Stromal cell of bone marrow (primary cell): ENCODE measurements at places on chromosomes 2 and 18.

- no peak for DNase-seq
Observed at GRCh38 chr18:54647176-54647575, 56.1 kb downstream of the DYNAP start.

DNA sequence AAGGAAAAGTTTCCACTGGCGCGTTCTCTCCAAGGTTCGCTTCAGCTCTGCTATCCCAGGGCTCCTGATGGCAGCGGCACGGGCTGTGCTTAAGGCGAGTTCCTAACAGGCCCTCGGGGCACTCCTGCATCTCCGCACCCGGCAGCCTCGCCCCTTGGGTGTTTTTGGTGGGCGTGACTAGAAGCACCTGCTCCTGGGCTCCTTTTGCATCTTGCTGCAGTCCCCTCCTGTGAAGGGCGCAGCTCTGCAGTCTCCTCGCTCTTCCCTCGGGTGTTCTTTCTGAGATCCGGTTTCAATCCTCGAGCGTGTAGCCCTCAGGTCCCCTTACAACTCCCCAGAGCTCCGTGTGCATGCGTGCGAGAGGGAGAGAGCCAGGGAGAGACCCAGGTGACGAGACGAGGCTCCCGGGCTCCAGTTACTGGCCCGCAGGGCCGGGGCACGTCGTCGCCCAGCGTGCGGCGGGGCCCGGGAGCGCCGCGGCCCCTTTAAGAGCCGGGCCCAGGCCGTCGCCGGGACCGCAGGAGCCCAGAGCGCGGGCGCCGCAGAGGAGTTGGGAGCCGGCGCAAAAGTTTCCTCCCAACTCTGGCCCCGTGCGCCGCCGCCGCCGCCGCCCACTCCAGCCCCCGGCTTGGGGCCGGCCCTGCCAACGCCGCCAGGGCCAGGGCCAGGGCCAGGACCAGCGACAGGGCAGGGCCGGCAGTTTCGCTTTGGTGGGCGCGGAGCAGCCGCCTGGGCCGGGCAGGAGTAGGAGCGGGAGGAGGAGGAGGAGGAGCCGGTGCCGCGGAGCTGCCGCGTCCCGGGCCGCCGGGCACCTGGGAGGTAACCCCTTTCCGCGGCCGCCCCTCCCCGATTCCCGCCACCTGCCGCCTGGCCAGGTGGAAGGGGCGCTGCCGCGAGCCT is at the start of gene PARD3B:
Gene PARD3B (plus strand): TSS at position 515 of the 900 bp plus-strand sequence. CDS start 525 bp downstream, outside the sequence.
- peak; percentile 45 for DNase-seq

GRCh38 chr2:238039151-238039550 is 21.6 kb upstream of the SCLY start:
- DNase-seq: no peak

GRCh38 chr18:37317486-37317885 is 248.1 kb downstream of the CELF4 start:
- no peak for DNase-seq

GRCh38 chr2:61906186-61906470 is 654 bp downstream of the COMMD1 start:
- DNase-seq: no peak

GRCh38 chr18:24552218-24552617 is 91.8 kb downstream of the HRH4 start:
- DNase-seq: no peak

DNA sequence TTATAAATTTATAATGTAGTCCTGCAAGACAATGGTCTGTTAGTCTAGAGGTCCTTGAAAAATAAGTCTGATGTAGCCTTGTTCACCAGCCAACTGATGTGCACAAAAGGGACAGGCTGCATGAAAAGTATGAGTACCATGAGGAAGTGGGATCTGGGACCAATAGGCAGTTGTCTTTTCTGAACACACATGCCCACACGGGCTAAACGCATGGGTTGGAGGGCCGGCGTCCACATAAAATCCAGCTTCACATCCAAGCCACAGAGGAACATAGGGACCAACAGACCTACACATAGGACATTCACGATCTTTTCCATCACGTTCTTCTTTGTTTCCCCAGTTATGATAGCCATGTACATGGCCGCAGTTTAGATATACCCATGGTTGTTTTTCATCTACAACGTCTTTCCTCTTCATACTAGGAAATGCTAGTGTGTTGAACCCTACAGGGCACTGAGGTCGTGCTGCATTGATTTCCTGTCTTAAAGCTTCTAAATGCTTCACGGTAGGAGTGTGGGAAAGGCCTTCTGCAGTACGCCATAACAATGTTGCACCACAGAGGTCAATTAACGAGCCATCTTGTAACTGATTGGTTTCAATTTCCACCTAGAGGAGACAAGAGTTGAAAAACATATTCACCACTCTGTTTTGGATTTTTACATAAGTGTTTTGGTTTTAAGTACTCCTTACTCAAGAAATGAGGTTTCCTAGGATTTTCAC is 49.4 kb downstream of the PELI1 start:
- no peak for DNase-seq

DNA sequence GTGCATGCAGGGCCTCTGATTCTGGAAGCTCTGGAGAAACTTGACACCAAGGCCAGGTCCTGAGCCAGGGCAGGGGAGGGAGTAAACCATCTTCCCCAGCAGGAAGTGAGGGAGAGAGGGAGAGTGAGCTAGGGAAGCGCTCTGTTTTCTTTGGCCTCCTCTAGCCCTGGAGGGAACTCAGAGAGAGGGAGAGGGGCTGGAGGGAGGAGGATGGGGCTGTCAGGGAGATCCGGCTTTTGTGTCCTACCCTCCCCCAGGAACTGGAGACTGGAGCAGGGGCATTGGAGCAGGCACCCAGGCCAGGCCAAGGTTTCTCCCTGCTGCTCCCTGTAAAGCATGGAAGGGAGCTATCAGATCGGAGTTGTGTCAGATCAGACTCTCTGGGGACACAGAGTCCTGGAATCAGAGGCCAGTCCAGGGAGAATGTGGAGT is 22.7 kb upstream of the PKDCC start:
- DNase-seq: peak; percentile 30

- DNase-seq: no peak
Observed at GRCh38 chr2:54638103-54638502, 85.4 kb upstream of the EML6 start.

DNA sequence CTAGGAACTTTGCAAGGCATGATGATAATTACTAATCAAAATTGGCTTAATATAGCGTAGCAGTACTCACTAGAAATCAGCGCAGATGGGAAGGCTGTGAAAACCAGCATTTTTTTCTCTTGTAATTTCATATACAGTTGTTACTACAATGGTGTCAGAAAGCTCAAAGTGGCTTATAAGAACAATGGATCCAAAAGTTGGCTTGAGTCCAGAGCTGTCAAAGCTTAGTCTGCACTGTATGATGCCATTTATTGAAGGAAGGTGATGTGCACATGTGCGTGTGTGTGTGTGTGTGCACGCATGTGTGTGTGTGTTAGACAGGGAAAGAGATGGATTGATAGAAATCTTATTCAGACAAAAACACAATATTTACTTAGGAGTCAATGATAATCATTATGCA is 341.3 kb downstream of the TGIF1 start:
- no peak for DNase-seq

GRCh38 chr2:13578547-13578946 is 861.8 kb downstream of the TRIB2 start:
- no peak for DNase-seq

GRCh38 chr18:39959839-39960238 is 1995.2 kb upstream of the PIK3C3 start:
- no peak for DNase-seq
